ENCODE measurements at places on chromosomes 6 and 20. TPM values are rescaled to one million over a fixed set of nuclear protein-coding genes. Genes with fewer than 3 reads are reported as not detected.

The FOXQ1 gene
- total RNA-seq = 1.1 TPM

The BFSP1 gene
- total RNA-seq = 0.73 TPM

The MOCS1 gene
- 12.5 TPM for total RNA-seq

The SERINC3 gene
- 119 TPM for total RNA-seq

The TNFRSF6B gene
- 8.2 TPM for total RNA-seq

The GINS1 gene
- 17.0 TPM for total RNA-seq

The ENPP1 gene
- total RNA-seq = 8.0 TPM

The RBCK1 gene
- 54.0 TPM for total RNA-seq

The FAM217A gene
- total RNA-seq = not detected

The EYA2 gene
- total RNA-seq = 0.37 TPM

The KDM1B gene
- total RNA-seq = 23.3 TPM

The FAM184A gene
- total RNA-seq = 1.4 TPM

The PSORS1C1 gene
- 0.39 TPM for total RNA-seq

The MRPS18A gene
- 35.6 TPM for total RNA-seq

The CAPN11 gene
- total RNA-seq = not detected

The CALHM5 gene
- 4.0 TPM for total RNA-seq

The WFDC12 gene
- not detected for total RNA-seq

The BANF2 gene
- total RNA-seq = not detected

The CPXM1 gene
- total RNA-seq = 2.2 TPM

The FAM162B gene
- total RNA-seq = 0.73 TPM

The RAET1L gene
- not detected for total RNA-seq

The RAD21L1 gene
- total RNA-seq = not detected

The TAGAP gene
- not detected for total RNA-seq

The PAX1 gene
- not detected for total RNA-seq

The LSM14B gene
- total RNA-seq = 34.8 TPM

The GOPC gene
- total RNA-seq = 32.1 TPM

The UBE2C gene
- 31.2 TPM for total RNA-seq

The LY6G5C gene
- total RNA-seq = 0.39 TPM

The PCNA gene
- 181 TPM for total RNA-seq

The TOMM34 gene
- 33.2 TPM for total RNA-seq

The UNC5CL gene
- total RNA-seq = under 0.01 TPM

The HLA-DPB1 gene
- total RNA-seq = 1.8 TPM

The SLC22A2 gene
- not detected for total RNA-seq

The FILIP1 gene
- total RNA-seq = 0.37 TPM

The OR2H2 gene
- not detected for total RNA-seq

All from subcutaneous preadipocyte (primary cell).